HCEC 1CT (cell line): ENCODE measurements at places on chromosomes 1 and 21.
A peak's percentile ranks its signal among the peaks of the same experiment; 100 is the strongest.

GRCh38 chr1:83950106-83950661, 48.7 kb downstream of the TTLL7 start:
- DNase-seq = no peak

GRCh38 chr1:106787520-106787919, 269.0 kb upstream of the PRMT6 start:
- DNase-seq = no peak

- peak; percentile 75 for DNase-seq
Measured at GRCh38 chr1:47436304-47436978, 1.4 kb upstream of the FOXD2 start.

- DNase-seq = no peak
Measured at GRCh38 chr21:42411197-42411869, 7.6 kb downstream of the UBASH3A start.
